ENCODE measurements at places on chromosomes 3 and 15.

DNA sequence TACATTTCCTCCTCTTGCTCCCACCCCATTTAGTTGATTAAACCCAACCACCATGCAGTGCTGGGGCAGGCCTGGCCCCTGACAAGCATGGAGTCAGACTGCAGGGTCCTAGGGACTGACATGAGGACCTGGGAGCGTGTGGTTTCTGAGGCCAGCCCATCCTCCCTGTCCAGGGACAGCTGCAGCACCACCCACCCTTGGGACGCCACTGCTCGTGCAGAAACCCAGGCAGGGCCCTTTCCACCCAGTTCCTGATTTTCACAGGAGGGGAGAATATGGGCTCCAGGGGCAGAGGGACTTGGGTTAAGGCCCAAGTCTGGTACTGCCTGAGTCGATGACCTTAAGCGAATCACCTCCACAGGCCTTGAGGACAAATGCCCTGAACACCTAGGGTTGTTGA, 23.7 kb downstream of the PLXND1 start:
- no peak for DNase-seq

DNA sequence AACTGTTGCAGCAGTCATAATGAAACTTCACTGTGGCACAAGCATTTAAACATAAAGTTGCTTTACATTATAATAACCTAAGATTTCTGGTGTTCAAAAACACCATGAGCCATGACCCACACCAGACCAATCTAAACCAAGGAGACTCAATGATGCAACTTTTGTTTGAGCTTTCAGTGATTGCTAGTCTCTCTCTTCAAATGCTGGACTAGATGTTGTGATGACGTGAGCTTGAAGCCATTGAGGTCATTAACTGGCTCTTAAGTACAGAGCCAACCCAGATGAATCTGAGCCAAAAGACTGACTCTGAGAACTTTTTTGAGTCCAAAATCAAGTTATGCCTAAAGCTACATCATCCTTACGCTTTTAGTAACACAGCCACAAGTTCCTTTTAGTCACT, 36.5 kb downstream of the ATR start:
- DNase-seq, result no peak

DNA sequence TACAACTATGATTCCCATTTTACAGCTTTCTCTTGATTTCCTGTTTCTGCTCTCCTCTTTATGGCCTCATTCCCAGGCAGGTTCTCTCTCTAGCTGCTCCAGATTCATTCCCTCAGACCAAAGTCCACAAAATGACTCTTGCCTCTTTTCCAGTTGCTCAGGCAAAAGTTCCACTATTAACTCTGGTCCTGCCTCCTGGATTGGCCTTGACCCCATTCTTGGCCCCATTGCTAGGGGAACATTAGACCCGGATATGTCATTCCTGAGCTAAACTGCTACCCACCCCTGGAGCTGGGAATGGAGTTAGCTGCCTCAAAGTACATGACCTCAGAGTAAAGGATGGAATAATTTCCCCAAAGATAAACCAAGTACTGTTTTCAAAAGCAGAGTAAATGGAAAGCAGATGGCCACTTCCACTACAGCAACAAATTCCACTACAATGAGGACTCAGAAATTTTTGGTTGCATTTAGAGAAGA, 73.0 kb upstream of the GAP43 start:
- DNase-seq, result no peak

GRCh38 chr15:71011503-71012155, 103.6 kb upstream of the THSD4 start:
- DNase-seq, result peak; percentile 1

GRCh38 chr15:77179541-77179998, 108.7 kb upstream of the TSPAN3 start:
- DNase-seq, result no peak

- DNase-seq, result no peak
Observed at GRCh38 chr3:53346514-53346913, 829 bp downstream of the DCP1A start.

DNA sequence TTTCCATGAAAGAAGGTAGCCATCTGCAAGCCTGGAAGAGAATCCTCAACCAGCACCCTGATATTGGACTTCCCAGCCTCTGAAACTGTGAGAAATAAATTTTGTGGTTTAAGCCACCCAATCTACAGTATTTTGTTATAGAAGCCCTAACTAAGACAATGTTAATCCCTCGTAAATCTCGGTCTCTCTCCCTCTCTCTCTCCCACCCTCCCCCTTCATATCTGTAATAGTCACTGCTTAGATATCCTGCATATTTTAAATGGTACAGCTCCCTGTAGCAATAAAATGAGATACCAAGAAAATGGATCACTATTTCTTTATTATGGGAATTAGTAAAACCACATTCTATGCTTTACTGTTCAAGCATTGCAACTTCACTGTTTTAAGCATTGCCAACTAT, 21.0 kb upstream of the FAM174B start:
- no peak for DNase-seq

- DNase-seq, result peak; percentile 1
Observed at GRCh38 chr15:66617137-66618090, 51.6 kb upstream of the LCTL start.

- no peak for DNase-seq
Observed at GRCh38 chr3:189262746-189263145, 91.0 kb downstream of the TPRG1 start.

- DNase-seq, result no peak
Observed at GRCh38 chr3:42159147-42159546, 68.0 kb downstream of the TRAK1 start.

DNA sequence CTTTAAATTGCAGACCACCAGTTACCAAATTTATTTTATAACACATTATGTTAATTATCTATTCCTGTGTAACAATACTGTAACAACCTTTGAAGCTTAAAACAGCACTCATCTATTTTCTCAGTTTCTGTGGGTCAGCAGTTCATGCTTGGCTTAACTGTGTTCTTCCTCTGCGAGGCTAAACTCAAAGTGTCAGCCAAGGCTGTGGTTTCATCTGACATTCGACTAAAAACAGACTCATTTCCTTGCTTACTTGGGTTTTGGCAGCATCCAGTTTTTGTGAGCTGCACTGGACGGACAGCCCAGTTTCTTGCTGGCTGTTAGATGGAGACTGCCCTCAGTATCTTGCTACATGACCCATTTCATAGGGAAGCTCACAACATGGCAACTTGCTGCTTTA, 247.3 kb upstream of the KCNH8 start:
- DNase-seq, result no peak

- no peak for DNase-seq
Observed at GRCh38 chr3:17639765-17640164, 102.7 kb downstream of the TBC1D5 start.

GRCh38 chr3:178823150-178823549, 248.5 kb downstream of the ZMAT3 start:
- no peak for DNase-seq

- no peak for DNase-seq
Observed at GRCh38 chr3:174162550-174162949, 696.6 kb upstream of the NAALADL2 start.

GRCh38 chr3:108388136-108389132, 92.1 kb downstream of the HHLA2 start:
- DNase-seq, result no peak

DNA sequence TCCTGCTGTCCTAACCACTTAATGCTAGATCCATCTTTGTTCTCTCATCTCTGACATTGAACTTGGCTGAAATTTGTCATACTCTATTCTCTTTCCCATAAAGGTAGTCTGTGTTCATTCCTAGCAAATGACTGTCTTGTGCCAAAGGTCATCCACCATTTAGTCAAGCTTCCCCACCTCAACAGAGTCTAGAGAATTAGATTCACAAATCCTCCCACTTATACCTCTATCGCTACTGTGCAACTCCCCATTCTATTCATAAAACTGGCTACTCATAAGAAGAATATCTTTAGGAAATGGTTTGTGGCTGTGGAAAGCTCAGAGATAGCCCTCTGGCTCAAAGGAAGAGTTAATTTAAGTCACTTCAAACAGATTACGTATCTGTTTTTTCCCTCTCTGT, 59.7 kb upstream of the MBNL1 start:
- DNase-seq, result no peak

DNA sequence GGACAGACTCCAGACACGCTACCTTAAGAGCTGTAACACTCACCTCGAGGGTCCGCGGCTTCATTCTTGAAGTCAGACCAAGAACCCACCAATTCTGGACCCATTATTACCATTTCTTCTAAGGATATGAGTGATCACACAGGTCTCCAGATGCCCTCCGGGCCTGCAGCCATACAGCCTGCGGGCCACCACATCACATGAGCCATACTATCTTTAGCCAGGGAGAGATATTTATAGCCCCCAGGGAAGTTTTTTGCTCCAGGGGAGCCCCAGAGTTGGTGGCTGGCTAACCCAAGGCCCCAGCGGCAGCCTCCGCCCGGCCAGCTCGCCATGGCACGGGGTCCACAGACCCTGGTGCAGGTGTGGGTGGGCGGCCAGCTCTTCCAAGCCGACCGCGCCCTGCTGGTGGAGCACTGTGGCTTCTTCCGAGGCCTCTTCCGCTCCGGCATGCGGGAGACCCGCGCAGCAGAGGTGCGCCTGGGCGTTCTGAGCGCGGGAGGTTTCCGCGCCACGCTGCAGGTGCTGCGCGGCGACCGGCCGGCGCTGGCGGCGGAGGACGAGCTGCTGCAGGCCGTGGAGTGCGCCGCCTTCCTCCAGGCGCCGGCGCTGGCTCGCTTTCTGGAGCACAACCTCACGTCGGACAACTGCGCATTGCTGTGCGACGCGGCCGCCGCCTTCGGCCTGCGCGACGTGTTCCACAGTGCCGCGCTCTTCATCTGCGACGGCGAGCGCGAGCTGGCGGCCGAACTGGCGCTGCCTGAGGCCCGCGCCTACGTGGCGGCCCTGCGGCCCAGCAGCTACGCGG, at the start of gene KBTBD13:
KBTBD13 (plus strand) TSS at position 261 of the 805 bp plus-strand sequence; CDS start at position 331, 70 bp downstream.
- DNase-seq, result no peak

GRCh38 chr3:95334461-95334860, 1271.6 kb downstream of the NSUN3 start:
- DNase-seq, result no peak

GRCh38 chr15:48498828-48499227, 146.7 kb downstream of the FBN1 start:
- no peak for DNase-seq

DNA sequence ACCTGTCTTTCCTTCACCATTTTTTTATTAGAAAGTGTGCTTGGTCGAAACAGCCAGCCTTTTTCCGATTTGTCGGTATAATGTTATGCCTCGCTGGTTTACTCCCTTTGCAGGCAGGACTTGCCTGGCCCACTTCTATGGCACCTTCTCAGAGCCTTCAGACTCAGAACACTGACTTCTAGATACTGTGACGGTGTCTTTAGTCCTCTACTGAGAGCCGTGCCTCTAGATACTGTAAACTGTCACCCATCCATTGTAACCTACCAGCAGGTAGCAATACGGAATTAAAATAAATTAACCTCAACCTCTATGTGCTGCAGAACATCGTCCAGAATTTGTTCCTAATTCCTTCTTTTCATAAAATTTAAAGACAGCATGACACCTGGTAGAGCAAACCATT, 247.7 kb upstream of the TTC14 start:
- no peak for DNase-seq

DNA sequence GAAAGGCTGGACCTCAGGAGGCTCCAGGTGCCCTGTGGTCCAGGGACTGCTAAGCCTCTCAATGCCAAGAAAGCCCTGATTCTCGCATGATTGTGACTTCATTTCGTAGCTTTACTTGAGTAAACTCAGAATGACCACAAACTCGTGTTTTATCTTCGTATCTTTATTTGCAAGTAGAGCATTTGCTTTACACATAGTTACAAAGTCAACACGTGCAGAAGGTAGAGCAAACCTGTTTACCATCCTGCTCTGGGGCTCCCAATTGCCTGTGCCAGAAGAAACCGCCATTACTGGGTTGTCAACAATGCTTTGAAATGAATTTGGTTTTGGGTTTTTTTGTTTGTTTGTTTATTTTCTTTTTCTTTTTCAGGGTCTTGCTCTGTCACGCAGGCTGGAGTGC, 5.8 kb upstream of the MESP1 start:
- no peak for DNase-seq

DNA sequence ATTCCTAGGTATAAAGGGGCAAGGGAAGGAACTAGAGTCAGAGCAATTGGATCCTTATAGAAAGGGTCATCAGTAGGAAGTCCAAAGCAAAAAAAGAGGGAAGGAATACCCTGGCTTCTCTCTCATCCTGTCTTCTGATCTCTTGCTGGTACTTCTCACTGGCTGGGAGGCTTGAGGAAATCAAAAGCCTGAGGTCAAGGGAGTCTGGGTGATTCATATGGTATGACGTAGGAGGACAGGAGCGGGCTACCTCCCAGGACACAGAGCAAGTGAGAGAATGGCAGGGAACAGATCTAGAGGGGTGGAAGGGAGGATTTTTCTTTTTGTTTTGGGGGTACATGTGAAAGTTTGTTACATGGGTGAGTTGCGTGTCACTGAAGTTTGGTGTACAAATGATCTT, 76.0 kb downstream of the CFAP20DC start:
- no peak for DNase-seq

DNA sequence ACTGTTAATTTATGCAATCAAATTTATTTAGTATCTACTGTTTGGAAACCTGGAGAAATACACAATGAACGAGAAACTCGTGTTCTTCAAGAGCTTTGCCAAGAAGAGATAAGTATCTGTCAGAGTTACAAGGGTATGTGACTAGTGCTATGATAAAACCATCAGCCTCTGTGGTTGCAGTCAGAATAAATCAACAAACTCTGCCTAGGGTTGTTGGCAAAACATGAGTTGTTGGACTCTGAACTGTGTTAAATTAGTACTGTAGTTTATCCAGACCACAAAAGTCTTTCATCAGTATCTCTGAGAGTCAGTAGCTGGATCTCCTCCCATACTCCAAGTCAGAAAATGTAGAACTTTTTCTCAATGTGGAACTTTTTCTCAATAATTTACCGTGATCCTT, 918.4 kb downstream of the NAALADL2 start:
- DNase-seq, result no peak

DNA sequence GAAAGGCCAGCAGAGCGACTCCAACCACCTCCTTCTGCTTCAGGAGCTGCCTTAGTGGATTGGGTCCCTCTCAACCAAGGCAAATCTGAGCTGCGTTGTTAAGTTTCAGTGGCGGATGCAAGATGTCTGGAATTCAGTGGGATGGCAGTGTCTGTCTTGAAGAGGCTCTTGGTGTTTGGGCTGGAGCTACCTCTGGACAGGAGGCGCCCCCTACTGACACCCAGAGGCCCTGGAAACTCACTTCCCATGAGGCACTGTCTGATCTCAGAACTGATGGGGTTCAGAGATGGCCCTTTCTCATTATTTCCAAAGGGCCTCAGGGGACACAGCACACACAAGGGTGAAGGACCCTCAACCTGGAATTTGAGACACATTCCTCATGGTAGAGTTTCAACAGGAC, 6.0 kb upstream of the SLC28A1 start:
- peak; percentile 29 for DNase-seq

- DNase-seq, result no peak
Observed at GRCh38 chr15:98956796-98957553, 50.6 kb downstream of the PGPEP1L start.
